ENCODE measurements at places on chromosomes 13 and 19.

- DNase-seq, result no peak
Observed at GRCh38 chr19:14030997-14031718, 404 bp upstream of the IL27RA start.

DNA sequence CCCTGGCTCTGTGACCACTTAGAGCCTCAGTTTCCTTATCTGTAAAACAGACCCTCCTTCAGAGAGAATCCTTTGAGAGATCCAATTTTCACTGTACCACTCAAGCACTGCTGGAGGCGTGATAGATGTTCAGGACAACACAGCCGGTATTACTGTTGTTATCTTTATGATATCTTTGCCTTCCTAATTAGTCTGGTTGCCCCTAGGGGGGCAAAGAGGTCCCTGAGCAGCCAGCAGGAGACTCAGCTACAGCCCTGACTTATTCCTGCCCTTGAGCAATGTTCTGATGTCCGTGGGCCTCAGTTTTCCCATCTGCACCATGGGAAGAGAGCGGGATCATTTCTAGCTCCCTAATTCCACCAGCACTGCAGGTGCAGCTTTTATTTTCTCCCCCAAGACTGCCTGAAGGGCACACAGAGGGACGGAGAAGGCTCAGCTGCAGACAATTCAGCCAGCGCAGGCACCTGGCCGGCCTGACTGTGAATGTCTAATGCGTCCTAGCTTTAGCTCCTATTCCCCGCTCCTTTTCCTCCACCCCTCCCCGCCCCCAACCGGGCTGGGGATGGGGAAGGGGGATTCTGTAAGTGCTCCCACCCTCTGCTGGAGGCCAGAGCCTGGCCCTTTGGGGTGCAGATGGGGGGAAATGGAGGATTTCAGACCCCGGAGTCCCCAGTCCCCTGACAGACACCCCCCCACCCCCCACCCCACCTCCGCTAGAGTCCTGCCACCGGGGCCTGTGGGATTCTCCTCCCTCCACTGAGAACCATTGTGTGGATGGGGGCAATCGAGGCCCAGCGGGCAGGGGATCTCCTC is 16.2 kb downstream of the TLE5 start:
- DNase-seq, result no peak

- no peak for DNase-seq
Observed at GRCh38 chr19:10399878-10400277, 3.5 kb downstream of the CDC37 start.

DNA sequence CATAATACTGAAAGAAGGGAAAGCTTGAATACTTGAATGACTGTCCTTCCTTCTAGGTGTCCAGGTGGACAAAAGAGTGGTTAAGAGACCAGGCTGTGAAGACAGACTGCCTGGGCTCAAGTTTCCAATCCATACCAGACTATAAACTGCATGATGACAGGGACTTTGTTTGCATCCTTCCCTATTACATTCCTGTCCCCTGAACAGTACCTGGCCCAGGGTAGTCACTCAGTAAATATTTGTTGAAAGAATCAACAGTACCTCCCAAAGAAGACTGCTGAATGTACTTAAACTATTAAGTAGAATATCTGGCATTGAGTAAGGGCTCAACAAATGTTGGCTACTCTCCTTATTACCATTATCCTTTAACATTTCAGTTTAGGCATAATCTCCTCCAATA is 29.7 kb downstream of the MIPEP start:
- DNase-seq, result no peak

GRCh38 chr19:1274081-1274851 is 1.1 kb upstream of the FAM174C start:
- DNase-seq, result no peak

DNA sequence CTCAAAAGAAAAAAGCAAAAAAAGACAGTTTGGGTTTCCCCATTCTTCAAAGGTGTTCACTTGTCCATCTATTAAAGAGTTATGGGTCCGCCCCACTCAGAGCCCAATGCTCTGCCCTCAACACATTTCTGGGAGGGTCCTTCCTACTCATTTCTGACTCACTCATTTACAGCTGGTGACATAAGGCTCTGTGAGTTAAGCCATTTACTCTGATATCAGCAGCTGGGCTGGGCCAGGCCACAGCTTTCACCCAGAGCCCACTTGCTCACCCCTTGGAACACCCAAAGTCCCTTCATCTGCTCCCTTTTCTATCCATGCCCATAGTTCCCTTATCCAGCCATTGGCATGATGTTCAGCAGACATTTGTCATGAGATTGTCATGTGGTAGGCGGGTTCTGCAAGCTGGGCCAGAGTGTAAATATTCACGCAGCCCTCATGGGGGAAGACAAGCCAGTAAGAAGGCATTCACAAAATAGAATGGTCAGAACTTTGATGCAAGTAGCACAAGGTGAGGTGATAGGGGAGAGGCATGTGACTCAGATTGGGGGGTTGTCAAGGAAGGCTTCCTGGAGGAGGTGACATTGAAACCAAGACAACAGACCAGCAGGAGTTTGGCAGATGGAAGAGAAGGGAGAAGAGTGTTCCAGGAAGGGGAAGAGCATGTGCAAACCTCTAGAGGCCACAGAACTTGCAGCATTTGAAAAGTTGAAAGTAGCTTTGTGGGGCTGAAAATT is 5.9 kb downstream of the MAST1 start:
- no peak for DNase-seq

- DNase-seq, result no peak
Observed at GRCh38 chr19:58166708-58167280, 16.1 kb upstream of the ZNF274 start.

GRCh38 chr13:71030784-71031183 is 836.2 kb downstream of the DACH1 start:
- DNase-seq, result no peak

- no peak for DNase-seq
Observed at GRCh38 chr19:1472231-1473084, 6.6 kb downstream of the C19orf25 start.

GRCh38 chr13:33764716-33765115 is 53.2 kb upstream of the RFC3 start:
- DNase-seq, result no peak

- DNase-seq, result no peak
Observed at GRCh38 chr13:110874508-110874960, 40.3 kb downstream of the ANKRD10 start.

DNA sequence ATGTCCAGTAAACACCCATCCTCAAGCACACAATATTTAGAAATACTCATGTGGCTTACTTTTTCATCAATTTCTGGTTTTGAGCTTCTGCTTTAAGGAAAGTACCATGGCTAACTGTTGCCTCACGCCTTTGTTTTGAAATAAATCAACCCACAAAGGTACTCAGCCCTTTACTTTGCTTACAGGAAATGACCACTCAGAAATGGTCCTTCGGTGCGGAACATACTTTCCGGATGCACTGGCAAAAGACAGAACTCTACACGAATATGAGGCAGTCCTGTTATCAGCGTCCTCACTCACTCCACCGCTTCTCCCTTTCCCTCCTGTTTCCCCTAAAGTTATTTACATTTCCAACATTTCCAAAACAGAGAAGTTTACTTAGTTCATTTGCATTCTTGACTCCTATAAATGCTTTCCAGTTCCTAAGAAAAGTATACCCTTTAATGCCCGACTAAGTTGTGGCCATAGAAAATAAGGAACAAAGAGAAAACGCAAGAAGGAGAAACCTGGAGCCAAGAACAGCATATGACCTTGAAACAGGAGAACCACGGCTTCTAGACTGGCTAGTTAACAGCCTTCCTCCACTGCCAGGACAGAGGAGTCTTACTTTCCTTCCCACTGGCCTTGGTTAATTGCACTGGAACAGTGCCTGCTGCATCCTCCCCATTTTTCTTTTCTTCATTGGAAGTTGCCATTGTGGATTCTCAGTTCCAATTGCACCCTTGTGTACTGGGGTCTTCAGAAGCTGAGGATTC is 10.6 kb downstream of the FPR2 start:
- DNase-seq, result no peak

DNA sequence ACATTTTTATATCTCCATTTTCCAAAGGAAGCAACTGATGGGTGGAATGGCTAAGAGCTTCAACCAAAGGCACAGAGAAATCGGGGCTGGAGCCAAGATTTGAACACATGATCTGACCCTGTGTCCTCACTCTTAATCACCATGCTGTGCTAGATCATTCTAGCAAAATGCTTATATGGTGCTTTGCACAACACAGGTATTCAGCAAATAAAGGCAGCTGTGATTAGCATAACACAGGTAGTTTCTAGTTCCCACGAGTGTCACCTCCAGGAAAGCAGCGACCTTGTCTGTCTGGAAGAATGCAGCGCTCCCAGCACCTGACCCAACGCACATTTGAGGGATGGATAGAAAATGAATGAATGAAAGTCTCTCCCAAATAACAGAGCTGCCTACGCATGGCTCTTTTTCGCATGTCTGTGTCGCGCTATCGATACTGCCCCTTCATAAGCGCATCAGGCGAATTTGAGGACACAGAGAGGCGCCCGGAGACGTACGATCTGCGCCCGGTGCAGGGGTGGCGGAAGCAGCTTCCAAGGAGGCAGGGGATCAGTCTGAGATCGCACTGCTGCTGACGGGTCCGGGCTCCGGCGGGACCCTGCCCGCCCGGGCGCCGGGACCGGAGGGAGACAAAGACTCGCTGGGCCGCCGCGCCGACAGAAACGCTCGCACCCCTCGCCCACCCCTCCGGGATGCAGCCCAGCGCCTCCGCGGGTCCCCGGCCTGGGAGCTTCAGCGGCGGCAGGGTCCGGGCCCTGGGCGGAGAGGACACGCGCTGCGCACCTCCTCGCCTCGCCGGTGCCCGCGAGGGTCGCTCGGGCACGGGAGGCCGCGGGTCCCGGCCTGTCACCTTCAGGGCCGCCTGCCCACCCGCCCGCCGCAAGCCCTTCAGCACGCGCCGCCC is 609 bp downstream of the EPS15L1 start:
- no peak for DNase-seq

DNA sequence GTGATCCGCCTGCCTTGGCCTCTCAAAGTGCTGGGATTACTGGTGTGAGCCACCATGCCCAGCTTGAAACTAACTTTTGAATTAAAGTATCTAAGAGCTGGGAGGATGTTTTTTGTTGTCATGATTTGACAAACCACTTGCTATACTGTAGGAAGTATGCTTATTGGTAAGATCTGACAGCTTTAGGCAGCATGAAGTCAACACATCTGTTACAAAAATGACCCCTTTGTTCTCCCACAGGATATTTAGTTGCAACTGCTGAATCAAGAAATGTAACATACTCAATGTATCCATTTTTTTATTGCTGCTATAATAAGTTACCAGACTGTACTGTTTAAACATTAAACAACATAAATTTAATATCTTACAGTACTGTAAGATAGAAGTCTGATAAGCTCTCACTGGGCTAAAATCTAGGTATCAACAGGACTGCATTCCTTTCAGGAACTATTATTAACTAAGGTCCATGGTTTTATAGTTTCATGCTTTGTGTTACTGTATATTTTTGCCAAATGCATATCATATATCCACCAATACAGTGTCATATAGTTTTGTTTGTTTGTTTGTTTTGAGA is 22.8 kb upstream of the LRP3 start:
- no peak for DNase-seq

GRCh38 chr13:49938314-49938713 is 2.2 kb upstream of the SPRYD7 start:
- no peak for DNase-seq

DNA sequence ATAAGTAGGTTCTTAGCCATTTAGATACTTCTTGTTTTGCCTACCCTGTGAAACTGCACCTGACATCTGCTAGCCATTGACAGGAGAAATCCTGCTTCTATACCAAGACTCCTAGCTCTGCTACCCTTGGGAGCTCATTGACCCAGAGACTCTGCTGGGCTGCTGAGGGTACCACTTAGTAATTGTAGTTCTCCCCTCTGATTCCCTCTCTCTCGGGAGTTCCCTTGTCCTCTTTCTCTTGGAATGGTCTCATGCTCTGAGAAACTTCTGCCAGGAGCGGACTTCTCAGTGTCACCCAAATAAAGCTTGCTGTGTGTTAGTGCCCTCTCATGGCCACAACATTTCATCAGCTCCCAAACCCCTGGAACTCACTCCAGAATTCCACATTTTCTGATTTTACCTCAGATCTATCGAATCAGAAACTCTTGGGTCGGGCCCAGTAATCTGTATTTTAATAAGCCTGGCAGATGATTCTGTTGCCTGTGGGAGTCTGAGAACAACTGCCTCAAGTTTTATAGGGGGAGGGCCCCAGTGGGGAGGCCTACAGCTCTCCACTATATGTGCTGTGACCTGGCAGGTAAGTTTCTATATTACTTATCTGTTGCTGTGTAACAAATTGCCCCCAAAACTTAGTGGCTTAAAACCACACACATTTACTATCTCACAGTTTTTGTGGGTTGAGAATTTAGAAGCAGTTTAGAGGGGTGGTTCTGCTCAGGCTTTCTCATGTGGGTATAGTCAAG is 221.1 kb downstream of the TDRD3 start:
- DNase-seq, result no peak

DNA sequence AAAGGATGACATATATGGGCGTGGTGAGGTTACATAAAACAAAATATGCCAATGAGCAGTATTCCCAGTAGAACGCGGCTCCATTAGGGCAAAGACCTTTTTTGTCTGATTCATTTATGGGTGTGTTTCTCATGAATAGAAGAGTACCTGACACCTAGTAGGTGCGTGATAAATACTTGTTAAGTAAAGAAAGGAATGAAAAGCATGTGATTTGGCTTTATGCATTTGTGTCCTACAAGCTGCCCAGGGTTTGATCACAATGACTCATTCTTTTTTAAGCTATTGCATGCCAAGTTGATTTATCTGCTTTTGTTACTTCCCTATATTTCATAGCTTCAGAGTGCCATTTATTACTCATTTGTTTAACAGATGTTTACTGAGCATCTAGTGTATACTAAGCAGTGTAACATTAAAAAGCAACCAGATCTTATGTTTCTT is 19.1 kb upstream of the KCTD4 start:
- no peak for DNase-seq

DNA sequence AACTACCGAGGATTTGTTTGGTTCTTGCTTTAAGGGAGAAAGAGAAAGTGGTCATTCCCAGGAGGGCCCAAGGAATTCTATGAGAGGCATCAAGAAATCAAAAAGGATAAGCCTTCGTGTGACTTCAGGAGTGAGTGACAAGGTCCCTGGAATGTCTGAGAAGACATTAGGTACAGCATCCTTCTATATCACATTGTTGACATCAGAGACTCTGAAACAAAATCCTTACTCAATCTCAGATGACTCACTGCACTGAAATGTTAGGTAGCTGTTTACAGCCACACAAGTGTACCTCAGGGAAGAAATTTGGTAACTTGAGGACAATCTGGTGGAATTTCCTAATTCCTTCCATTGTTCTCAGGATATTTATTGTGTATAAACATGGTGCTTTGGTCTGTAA is 7.9 kb upstream of the LGALS14 start:
- no peak for DNase-seq

DNA sequence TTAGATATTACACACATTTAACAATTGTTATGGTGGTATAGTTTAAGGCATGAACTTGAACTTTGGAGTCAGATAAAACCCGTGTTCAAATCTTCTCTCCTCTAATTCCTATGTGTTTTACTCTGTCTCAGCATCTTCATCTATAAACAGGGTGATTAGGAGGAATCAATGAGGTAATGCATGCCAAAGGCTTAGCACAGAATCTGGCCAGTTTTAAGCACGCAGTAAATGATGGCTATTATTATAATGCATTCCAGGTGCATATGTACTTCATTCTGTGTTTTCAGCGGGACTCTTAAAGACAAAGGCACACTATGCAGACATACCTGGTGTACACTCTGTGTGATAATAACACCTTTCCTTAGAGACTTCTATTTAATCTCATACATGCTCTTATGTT is 88.0 kb upstream of the FRY start:
- DNase-seq, result no peak

- peak; percentile 17 for DNase-seq
Observed at GRCh38 chr13:51222037-51222685, at the start of gene FAM124A. Gene FAM124A, plus strand, starts transcription at chr13:51222398. Its CDS starts 104 bp downstream, at chr13:51222502.

GRCh38 chr13:34640179-34640992 is 301.7 kb upstream of the NBEA start:
- DNase-seq, result no peak

- DNase-seq, result no peak
Observed at GRCh38 chr19:32309711-32310390, 35.6 kb upstream of the ZNF507 start.
